ENCODE measurements at places on chromosomes 2 and 18.

DNA sequence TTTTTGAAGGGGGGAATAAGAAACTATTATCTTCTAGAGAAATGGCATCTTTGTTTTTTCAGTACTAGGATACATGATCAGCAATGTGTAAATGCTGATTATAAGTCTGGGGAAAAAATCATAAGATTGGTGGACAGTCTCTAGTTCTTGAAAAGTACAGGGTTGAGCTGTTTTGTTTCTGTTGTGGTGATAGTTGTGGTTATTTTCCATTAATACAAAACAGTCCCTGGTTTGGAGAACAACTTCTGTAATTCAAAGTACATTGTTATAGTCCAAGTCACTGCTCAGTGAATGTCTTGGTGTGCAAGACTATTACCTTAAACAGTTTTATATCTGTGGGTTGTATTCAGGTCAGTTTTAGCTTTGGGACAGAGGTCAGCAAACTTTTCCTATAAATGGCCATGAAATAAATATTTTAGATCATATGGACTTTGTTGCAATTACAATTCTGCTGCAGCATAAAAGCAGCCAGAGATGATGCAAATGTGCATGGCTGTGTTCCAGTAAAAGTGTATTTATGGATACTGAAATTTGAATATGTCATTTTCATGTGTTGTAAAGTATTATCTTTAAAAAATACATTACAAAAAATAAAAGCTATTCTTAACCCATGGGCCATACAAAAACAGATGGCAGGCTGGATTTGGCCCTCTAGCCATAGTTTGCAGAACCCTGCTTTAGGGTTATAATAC is 111.0 kb downstream of the CERS6 start:
- no peak for DNase-seq

DNA sequence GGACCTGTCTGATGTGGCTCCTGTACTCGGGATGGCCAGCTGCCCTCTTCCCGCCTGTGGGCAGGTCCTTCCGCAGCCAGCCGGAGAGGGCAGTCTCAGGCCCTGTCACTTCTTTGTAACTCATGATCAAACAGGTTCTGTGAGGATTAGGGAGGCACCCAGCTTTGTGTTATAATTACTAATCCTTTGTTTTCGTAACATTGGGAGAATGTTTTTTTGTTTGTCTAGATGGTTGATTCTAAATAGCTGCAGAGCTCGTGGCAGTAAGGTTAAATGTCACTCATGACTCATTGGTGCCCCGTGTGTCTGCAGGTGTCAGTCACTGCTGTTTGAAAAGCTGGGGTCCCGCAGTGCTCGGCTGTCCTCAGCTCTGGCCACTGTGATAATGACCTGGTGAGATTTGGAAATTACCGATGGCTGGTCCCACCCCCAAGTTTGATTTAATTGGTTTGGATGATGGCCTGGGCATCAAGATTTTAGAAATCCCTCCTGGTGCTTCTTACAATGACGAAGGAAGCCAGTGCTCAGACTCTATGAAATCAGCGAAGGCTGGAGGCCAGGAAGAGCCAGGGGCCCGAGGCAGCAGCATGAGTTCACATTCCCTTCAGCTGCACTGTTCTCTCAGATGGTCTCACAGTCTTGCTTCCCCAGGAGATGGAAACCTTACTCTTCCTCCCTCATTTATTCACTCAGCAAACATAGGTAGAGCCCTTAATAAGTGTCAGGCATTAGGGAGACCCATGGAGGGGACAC is 172.8 kb downstream of the VAPA start:
- no peak for DNase-seq

DNA sequence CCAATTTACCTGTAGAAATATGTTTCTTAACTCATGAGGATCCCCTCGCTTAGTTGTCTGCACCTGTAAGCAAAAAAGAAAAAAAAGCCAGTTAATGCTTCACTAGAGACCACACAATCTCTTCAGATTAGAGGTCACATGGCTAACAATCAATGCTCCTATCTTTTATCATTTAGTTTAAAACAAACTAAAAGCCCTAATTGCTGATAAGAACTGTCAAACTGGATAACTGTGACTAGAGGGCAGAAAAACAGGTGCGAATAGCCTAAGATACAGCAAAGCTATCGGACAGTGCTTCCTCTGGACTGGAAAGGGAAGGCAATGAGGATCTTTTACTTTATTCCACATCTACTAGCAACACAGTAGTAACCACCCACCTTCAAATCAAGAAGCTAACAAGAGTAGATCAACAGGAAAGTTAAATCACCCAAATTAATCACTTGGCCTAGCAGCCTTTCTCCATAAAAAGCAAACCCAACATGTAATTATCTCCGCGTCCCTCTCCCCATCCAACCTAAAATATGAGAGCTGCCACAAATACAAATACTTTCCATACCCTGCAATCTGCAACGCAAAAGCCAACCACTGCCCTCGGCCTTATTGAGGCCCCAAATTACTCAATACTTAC is 734 bp downstream of the SLC25A12 start:
- no peak for DNase-seq

- no peak for DNase-seq
These were observed 42.8 kb downstream of the SEMA4F start for GRCh38 chr2:74696829-74697228.

DNA sequence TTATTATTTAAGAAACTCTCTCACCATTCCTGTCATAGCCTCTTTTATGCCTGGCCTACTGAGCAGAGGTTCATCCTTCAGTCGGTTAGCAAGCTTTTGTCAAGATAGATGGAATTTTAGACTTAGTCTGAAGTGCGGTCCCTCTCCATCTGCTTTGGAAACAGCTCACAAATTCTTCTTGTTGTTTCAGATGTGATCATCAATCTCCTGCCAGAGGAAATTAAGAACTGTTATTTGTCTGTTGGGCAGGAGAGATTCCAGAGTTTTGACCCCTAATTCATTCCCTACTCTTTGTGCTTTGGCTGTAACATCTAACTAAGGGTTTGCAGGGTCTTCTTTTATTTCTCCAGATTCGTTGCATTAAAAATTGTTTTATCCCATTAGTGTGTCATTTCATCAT is 56.4 kb downstream of the LRRTM1 start:
- DNase-seq: no peak

All from trophoblast cell (in vitro differentiated cells and primary cell).